ENCODE measurements at places on chromosomes 6 and 20.

DNA sequence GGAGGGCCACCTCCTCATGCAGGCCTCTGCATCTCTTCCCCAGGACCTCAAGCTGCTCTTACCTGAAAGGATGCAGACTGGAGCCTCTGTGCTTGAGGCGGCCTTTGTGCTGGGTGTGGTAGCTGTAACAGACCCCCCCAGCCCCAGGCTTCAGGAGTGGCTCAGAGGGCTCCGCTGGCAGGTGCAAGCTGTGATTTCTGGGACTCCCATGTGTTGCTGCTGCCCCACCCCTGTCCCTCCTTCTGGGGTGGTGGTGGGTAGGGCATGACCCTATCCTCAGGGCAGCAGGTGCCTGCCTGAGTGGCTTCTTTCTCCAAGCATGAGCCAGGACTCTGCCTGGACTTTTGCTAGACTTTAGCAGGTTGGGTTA is 121.2 kb downstream of the SULF2 start:
- no peak for DNase-seq

DNA sequence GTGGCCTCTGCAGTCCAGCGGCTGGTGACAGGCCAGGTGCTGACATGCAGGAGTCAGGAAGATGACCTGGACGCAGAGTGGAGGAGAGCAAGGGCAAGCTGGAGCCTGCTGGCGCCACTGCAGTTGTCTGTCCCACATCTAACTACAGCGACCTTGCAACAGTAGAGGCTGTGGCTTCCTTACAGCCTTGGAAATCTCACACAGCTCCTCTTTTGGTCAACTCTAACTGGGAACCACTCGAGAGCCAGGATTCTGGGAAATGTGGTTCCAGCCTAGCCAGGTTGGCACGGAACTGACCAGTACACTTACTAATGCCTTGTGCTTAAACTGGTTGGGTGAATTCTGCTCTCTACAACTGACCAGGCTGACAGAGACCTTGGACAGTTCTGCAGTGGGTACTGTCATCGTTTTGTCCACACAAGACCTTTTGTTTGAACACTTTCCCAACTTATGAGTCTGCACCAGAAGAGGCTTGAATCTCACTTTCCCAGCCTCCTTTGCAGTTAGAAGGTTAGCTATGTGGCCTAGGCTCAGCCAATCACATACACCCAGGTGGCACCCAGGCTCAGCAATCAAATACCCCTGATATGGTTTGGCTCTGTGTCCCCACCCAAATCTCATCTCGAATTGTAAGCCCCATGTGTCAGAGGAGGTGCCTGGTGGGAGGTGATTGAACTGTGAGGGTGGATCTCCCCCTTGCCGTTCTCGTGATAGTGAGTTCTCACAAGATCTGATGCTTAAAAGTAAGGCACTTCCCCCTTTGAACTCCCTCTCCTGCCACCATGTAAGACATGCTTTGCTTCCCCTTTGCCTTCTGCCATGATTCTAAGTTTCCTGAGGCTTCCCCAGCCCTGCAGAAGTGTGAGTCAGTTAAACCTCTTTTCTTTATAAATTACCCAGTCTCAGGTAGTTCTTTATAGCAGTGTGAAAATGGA is 153.5 kb downstream of the ZMYND8 start:
- DNase-seq: no peak

- peak; percentile 47 for DNase-seq
Measured at GRCh38 chr6:134035823-134036296, 16.6 kb downstream of the SLC2A12 start.

DNA sequence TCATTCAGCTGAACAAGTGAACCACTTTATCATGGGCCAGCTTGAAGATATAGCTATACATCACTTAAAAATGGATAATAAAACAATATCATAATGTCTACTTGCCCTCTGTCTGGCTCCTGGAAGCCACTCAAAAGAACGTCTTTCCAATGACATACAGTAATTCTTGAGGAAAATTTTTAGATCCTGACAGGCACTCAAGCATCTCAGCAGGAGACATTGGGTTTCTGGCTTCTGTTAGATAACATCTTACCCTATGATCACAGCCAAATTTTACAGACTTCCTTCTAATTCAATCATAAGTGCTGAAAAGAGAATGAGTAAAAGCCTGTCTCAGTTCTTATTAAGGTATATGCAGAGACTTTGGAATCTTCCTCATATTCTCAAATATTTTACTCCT is 330 bp downstream of the CGA start:
- no peak for DNase-seq

GRCh38 chr6:15317934-15318902 is 72.3 kb downstream of the JARID2 start:
- DNase-seq: no peak

DNA sequence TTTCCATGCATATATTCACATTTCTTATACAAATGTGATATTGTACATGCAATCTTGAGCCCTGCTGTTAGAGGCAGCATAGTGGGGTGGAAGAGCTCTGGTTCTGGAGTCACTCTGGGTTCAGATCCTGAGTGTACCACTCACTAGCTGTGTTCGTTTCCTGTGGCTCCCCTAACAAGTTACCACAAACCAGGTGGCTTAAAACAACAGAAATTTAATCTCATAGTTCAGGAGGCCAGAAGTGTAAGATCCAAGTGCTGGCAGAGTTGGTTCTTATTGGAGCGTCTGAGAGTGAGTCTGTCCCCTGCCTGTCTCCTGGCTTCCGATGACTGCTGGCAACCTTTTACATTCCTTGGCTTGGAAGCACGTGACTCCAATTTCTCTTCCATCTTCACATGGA is 115.6 kb downstream of the MAP3K7 start:
- no peak for DNase-seq

DNA sequence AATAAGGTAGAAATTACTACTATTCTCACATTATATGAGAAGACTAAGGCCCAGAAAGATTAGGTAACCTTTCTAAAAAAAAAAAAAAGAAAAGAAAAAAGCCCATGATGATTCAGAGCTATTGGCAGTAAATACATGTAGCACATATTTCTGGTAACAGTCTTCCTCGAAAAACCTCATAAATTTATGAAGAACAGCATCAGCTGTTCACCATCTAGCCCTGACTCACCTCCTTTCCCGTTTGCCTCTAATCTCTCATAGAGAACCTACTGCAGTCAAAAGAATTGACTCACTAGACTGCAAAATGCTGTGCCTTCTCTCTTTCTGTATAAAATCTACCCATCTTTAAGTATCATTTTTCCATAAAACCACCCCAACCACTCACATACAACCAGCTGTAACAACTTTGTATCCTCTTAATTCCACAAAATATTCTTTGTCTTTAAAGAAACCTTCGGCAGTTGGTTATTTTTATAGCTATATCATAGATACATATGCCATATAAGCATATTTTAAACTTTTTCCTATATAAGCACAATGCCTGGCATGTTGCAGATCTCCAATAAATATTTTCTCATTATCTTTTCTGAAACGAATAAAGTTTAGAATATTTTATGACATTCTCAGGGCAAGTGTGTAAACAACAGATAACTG is 152.7 kb upstream of the ENPP5 start:
- DNase-seq: no peak

DNA sequence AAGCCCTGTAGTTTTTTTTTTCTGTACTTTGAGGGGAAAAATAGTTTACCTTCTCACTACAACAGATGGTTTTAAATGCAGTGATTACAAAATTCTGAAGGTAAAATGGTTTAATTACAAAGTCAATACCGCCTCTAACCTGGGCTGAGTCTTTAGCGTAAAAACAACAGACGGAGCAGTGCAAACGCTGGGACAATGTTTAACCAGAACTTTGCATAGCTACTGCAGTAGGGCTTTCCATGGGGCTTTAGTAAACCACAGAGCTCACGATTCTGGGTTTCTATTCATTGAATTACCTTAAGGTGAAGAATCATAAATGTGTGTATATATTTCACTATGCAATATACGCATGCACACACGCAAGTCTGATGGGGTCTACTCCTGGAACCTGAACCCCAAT is 77.9 kb downstream of the RFX6 start:
- no peak for DNase-seq

DNA sequence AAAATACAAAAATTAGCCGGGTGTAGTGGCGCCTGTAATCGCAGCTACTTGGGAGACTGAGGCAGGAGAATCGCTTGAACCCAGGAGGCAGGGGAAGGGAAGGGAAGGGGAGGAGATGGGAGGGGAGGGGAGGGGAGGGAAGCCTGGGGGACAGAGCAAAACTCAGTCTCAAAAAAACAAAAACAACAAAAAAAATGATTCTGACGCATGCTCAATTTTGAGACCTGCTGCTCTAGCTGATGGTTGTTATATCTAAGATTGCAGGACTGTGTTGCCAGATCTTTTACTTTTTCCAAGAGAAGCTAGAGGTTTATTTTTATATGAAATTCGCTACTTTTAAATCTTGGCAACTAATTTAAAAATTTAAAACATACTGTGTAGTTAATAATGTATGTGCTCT is 2.4 kb upstream of the WFDC2 start:
- no peak for DNase-seq

DNA sequence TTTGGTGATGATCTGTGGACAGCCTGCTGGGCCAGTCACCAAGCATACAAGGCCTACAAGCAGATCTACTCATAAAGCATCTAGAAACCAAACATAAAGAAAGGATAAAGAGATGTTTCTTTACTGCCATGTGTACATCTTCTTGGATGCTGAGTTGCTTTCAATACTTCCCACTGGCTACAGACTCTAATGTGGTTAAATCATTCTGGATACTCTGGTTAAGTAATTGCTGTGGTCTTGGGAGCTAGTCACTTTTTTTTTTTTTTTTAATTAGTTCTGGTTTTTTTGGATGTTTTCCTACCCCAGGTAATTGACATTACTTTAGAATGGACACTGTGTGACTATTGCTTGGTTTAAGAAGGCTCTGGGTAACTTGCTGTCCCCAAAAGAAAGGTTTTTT is 215.4 kb upstream of the RUNX2 start:
- DNase-seq: no peak

DNA sequence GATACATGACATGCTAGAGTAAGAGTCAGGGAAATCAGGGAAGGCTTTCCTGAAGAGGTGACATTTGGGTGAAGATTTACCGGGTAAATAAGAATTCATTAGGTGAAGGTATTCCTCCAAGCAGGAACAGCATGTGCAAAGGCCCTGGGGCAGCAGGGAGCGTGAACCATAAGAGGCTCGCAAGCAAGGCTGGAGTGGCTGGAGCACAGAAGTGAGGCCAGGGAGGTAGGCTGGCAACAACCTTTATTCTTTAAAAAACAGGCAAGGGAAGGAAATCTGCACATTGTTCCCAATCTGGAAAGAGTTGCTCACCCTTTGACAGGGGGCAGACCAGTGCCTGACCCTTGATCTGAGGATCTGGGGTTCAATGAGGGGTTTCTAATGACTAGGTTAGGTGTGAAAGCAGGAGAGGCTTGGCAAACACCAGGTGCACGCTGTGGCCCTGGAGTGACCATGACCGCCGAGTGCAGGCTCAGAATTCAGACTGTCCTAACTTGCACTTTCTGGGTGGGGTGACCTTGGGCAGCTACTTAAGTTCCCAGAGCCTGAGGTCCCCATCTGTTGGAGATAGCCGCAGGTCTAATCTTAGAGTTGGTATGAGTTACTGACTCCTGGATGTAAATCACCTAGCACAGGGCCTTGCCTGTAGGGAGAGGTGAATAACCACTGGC is 1.9 kb downstream of the KIAA1755 start:
- DNase-seq: no peak

DNA sequence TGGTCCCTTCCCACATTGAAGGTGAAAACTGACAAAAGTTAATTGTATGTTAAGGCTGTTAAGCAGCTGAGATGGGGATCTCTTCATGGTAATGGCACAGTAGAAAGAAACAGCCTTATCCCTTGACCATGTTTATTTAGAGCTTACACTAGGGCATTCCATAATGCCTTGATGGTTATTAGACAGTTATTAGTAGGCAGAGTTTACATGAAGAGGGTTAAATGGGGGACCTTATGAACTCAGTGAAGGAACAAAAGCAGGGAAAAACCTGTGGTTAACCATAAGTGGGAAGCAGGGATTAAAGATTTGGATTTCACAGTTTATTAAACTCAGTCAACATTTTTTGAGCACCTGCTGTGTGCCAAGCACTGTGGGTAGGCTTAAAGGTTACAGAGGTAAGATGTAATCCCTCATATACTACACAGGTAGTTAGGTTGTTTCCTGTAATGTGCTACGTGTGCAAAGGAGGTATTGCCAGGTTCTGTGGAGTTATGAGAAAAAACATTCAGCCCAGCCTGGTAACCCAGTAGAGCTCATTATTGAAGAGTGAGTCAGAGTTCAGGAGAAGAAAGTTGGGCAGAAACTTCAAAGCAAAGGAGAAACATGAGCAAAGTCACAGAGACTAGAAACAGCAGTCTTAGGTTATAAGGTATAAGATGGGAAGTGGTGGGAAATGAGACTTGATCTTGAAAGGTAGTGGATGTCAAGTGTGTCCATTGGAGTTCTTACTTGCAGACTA is 32.3 kb upstream of the GNRH2 start:
- peak; percentile 57 for DNase-seq

- peak; percentile 51 for DNase-seq
Measured at GRCh38 chr6:21666201-21666691, 72.7 kb downstream of the SOX4 start.

DNA sequence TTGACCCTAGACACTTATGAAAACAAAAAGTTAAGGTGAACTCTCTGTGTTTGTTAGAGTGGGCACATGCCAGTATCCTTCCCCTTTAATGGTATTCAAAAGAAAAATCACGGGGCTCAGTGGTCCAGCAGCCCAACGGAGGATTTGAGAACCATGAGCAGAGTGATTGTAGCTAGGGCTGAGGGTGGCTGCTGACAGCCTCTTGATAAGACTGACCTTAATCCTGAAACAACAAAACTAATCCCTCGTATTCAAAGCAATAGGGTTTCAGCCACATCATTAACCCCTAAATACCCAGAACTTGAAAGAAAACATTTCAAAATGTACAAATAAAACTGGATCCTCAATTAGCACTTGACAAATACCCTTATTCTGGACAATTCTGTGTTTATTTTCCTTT is 95.1 kb downstream of the SNAP25 start:
- no peak for DNase-seq

GRCh38 chr6:111533087-111533784 is 50.2 kb upstream of the REV3L start:
- DNase-seq: no peak

DNA sequence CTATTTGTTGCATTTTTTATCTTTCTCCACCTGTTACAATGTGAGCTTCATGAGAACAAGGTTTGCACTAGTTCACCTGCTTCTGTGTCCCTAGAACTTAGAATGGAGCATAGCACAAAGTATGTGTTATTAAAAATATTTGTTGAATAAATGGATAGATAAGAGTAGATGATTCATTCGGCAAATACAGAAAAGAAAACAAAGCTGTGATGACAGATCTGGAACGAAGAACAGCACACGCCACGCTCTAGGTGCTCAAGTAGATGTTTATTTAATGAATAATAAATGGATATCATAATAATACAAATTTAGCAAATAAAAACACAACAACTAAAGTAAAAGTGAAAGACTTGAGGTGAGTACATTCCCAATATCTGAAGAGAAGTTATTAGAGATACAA is 273.1 kb downstream of the HAO1 start:
- DNase-seq: no peak

DNA sequence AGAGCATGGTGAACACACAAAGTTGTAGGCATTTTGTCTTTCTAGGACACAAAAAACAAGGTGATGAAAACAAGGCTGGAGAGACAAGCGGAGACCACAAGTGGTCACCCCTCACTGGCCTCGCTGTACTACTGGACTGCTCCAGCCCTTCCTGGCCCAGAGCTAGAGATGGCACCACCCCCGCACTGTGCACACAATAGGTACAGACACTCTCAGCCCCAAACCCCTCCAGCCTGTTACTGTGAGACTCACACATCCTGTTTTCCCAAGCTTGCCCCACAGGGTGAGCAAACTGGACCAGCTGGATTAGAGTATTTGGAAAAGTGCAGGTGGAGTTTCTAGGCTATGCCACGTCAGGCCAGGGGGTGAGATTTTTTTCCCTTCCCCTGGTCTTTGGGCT is 8.4 kb upstream of the ZSWIM1 start:
- no peak for DNase-seq
